ENCODE measurements at places on chromosomes 1 and 21.

DNA sequence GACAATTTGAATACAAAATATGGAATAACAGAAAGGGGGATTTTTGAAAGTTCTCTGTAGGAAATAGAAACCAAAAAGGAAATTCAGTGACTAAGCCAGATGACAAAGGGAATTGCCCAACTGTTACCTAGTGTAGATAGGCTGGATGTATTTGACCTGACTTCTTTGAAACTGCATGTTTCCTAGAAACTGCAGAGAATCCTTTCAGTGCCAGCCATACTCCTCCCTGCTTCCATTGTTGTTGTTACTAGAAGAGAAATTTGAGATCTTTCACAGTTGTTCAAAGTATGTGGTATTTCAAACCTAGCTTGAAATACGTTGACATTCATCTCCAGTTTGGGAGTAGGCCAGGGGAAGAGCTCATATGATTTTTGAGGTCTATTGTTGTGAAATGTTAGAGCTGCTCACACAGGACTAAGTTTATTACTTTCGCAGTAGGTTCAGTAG is 1.8 kb upstream of the GBP5 start:
- DNase-seq, result no peak

DNA sequence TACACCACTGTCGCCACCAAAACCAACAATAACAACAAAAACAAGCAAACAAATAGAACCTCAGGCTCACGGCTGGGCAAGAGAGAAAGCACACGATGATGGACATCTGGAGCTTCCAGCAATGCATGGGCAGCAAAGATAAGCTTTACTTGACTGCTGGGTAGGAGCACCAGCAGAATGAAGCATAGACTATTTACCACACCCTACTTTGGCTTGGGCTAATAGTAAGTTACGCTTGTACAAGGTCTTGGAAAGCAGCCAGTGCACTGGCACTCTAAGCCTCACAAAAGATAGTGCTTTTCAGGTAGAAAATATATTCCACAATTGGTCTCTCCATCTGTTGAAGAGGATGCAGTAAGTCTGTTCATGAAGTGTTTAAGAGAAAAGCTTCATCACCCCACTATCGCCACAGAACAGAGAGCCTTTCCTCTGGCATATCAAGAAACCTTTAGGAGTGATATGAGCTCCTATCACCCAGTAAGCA is 13.6 kb downstream of the ADIPOR1 start:
- DNase-seq, result no peak

DNA sequence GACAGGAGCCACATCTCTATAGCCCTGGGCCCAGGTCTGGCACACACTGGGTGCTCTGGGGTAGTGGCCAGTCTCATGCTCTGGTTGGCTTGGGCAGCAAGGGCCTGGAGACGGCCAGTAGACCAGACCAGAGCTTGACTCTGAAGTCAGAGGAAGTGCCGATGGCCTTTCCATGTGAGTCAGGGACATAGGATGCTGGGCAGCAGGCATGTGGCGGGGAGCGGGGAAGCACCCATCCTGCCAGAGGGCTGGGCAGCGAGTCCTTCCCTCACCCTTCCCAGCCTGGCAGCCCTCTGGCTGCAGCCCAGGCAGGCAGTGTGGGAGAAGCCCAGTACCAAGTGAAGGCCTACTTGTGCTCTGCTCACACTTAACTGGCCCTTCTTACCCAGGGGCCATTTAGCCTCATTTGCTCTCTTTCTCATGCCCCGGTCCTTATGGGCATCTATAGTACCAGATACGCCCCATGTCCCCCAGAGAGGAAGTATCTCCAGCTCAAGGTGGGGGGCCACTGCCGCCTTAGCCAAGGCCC is 3.3 kb downstream of the GPR153 start:
- DNase-seq, result no peak

DNA sequence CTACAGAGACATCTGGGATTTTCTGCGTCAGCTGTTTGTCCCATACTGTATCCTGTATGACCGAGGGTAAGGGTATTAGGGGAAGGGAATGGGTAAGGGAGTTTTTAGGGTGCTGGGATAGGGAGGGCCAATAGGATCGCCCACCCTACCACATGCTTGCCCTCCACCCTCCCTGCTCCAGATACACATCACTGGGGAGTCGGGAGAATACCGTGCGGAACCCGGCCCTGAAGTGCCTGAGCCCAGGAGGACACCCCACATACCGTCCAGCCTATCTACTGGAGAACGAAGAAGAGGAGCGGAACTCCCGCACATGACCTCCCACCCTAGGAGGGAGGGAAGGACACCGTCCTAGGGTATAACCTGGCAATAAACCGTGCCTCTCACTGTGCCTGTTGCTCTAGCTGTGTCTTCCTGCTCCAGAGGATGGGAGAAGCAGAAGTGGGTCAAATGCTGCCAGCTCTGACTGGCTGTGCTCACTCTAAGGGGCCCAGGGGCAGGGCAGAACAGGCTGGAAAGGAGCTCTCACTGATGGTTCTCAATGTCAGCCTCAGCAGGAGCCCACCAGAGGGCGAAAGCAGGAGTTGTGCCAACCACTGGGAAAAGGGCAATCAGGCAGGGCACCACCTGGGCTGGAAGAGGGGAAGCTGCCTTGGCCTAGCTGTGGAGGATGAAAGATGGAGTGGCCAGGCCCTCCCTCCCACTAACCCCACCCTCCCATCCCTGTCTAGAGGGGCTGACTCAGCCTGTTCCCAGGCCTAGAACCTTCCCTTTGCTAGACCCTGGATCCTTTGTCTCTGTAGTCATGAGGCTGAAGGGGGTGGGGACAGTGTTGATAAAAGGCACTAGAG is 440 bp upstream of the LENEP start:
- peak; percentile 7 for DNase-seq

GRCh38 chr1:79614106-79614505 is 607.6 kb upstream of the ADGRL4 start:
- no peak for DNase-seq
